ENCODE measurements at places on chromosomes 11 and 22.

DNA sequence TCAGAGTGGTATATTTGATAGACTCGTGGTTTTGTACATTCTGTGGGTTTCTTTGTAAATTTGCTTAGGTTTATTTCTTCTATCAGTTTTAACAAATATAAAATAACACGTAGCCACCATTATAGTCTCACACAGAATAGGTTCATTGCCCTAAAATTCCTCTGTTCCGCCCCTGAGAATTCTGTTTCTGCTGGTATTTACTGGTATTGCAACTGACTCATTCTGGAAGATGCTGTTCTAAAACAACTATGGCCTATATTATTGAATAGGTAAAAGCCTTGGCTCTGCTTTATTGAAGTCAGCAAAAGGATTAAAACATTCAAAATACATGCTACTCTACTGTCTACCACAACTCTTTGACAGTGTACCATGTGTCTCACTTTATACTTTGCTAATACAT, 119.1 kb upstream of the CHORDC1 start:
- DNase-seq, result no peak

GRCh38 chr22:20239676-20240446, 28.3 kb downstream of the RTN4R start:
- DNase-seq, result no peak

- DNase-seq, result no peak
Observed at GRCh38 chr11:34206407-34207300, 101.2 kb downstream of the NAT10 start.

DNA sequence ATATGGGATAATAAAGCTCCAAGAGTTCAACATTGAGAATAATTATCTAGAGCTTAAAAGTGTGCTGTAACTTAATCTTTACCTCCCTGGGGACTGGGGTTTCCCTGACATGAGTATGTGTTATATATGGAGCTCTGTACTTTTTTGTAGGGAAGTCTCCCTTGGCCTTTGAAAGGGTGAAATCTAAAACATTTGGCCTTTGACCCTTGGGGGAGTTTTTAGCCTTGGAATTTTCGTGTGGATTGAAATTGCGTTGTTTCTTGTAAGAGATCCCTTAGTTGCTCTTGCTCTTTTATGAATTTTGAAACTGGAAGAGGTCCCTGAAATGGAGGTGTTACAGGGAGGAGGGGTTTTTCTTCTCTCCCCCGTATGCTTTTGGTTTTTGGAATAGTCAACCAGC, 450.0 kb downstream of the NELL1 start:
- DNase-seq, result no peak

- no peak for DNase-seq
Observed at GRCh38 chr11:46692450-46692849, 8.0 kb downstream of the ARHGAP1 start.

DNA sequence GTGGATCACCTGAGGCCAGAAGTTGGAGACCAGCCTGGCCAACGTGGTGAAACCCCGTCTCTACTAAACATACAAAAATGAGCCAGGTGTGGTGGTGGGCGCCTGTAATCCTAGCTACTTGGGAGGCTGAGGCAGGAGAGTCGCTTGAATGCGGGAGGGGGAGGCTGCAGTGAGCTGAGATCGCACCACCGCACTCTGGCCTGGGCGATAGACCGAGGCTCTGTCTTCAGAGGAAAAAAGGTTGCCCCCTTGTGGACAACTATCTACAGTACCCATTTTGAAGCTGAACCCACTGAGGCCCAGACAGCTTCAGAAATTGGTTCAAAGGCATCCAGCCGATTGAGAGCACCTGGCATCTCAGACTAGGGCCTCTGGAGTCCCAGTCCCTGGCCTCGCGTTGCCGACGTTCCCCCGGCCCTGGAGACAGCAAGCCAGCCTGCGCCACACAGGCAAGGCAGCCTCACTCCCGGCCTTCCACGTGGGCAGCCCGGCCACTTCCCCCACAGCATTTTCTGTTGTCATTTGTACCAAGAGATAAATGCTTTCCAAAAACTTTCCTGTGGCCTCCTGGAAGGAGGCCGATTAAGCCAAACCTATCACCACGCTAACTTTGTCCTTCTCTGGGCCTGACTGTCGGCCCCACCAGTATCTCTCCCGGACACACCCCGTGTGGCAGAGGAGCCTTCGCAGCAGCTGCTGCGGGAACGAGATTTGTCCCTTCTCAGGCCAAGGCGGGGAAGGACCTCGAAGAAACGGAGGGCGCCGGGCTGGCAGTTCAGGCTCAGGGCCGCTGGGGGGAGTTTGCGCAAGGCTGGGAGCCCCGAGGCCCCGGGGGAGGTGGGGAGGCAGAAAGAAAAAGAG, 82.8 kb downstream of the FLI1 start:
- peak; percentile 60 for DNase-seq

DNA sequence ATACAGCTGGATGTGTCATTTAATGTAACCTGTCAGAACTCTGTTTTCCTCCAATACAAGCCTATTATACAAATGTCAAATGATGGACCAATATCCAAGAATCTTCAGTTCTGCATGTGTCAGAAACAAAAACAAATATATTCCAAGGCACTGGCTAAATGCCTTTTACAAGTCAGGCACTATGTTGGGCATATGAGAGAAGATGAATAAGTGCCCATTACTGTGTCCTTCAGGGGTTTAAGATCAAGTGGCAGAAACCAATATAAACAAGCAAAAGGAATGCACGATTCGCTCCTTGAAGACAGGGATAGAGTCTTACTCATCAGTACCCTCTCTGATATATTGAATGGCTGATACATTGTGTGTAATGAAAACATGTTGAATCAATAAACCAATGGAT, 254.4 kb downstream of the TTC28 start:
- no peak for DNase-seq

- DNase-seq, result no peak
Observed at GRCh38 chr11:112178936-112179335, 3.6 kb downstream of the BCO2 start.

- DNase-seq, result no peak
Observed at GRCh38 chr11:76735841-76736240, 47.3 kb upstream of the TSKU start.

DNA sequence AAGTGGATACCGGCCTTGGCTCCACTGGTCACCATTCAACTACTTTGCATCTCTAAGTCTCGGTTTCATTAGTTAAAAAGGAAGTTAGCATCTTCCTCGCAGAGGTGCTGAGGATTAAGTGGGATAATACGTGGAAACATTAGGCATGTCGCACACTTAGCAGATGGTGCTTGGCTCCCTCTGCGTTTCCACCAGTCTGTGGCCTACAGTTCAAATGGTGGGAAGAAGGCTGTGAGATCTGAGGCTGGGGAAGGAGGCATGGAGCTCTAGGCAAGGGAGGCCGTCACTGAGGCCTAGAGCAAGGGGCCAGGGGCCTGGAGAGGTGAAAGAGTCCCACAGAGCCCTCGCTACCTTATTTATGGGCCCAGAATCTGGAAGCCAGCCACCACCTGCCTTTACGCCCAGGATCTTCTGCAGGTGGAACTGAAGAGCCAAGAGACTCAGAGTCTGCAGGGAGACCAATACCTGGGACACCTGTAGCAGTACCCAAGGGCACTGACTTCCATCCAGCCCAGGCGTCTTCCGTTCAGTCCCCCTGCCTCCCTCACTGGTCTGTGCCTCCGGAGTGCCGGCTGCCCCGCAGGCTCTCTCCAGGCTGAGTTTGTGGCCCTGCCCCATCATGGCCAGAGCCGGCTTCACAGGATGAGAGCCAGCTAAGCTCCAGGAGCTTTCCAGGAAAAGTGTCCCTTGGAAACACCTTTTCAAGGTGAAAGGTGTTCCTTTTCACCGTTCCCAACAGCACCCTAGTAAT, 66.1 kb upstream of the A4GALT start:
- no peak for DNase-seq

DNA sequence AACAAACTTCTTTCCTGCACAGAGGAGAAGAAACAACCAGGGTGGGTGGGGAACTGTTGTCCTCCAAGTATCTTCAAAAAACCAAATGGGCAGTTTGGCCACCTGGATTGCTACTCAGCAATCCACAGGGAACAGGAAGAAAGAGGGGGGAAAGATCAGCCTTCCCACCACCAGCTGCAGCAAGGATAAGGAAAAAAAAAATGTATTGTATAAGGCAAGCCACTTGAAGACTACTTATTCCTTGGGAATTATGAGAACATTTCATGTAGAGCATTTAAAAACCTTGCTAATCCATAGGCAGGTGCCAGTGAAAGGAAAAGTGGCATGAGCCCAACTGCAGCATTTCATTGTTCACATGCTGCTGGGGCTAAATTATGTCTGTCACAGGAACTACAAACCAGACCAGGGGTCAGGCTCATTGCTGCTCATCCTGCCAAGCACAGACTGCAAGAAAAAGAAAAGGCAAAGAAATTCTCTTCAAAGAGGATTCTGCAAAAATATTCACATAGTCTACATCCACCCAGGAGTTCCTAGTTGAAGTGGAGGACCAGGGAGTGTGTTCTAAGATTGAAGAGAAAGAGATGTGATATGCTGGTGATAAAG, 2.2 kb downstream of the RAB30 start:
- DNase-seq, result no peak

- DNase-seq, result no peak
Observed at GRCh38 chr22:39908737-39909136, 7.9 kb downstream of the GRAP2 start.

GRCh38 chr11:68852628-68853027, 10.9 kb upstream of the CPT1A start:
- no peak for DNase-seq

DNA sequence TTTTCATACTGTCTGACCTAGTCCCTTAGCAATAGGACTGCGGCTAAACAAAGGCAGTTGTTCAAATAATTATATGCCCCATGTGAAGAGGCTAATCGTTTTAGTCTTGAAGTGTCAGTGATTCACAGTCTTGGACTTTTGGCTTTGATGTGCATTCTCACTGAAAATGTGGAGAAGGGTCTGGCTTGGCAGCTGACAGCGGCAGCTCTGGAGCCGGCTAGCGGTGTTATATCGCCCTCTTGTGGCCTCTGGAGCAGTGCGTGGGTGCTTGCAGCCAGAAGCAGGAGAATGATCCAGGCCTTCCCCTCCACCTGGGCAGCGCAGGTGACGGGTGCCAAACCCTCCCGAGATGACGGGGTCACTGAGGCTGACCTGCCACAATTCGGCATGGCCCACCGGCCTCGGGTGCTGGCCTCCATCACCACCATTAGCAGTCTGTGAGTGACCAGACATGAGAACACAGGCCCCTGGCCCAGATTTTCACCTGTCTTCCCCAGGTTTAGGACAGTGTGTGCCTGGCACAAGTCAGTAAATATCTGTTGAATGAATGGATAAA, 90.3 kb upstream of the PITPNB start:
- peak; percentile 65 for DNase-seq

GRCh38 chr11:2981130-2981529, 11.0 kb downstream of the NAP1L4 start:
- DNase-seq, result no peak

GRCh38 chr11:63937713-63938478, 906 bp upstream of the NAA40 start:
- no peak for DNase-seq

GRCh38 chr22:47888817-47889216, 1126.4 kb downstream of the TBC1D22A start:
- no peak for DNase-seq

DNA sequence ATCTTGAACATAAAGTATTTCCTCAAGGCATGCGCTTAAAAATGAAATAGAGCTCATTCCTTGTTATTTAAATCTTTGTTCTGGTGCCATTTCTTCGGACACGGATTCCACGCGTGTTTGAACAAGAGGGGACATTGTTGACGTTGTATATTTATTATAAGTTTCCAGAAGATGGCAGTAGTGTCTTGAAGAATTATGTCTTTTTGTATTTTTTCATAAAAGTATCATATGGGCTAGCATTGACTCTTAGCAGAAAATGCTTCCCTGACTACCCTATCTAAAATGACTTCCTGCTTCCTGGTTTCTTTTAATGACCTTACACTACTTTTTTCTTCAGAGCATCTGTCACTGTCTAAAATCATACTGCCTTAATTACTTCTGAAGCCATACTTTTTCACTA, 20.4 kb downstream of the BIRC2 start:
- no peak for DNase-seq

DNA sequence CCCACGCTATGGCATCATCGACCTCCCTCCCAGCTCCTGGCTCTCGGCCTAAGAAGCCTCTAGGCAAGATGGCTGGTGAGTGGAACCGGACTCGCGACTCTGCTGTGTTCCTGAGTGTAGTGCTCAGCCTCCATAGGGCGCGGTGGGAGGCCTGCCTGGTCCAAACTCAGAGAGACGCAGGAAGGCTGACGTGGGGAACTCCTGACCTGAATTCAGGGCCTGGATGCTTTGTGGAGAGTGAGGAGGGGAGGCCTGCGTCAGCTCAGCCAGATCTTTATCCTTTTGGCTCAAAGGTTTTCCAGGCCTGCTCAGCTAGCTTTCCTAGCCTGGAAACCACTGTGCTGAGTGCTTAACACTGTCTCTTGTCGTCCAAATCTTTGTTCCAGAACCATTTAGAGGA, 8.0 kb downstream of the TIRAP start:
- no peak for DNase-seq

GRCh38 chr22:45336971-45337431, 27.3 kb downstream of the FAM118A start:
- no peak for DNase-seq

- DNase-seq, result no peak
Observed at GRCh38 chr22:32697331-32697995, 104.0 kb upstream of the TIMP3 start.

DNA sequence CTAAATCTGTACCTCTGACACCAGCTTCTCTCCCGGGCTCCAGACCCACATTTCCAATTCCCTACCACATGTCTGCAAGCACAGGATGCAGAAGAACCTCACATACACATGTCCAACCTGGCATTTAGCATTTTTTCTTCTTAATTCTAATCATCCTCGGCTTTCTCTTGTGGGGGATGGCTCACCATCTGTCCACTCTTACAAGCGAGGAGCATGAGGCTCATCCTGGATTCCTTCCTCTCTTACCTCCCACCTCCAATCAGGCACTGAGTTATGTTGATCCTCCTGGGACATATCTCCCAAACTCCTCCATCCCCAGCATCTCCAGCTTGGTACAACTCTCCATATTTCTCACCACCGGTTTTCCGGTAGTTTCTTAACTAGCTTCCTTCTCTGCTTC, 149.8 kb upstream of the LARGE1 start:
- DNase-seq, result no peak

- DNase-seq, result no peak
Observed at GRCh38 chr11:42806191-42806590, 505.6 kb upstream of the API5 start.
